ENCODE measurements at places on chromosomes 12 and 14.

DNA sequence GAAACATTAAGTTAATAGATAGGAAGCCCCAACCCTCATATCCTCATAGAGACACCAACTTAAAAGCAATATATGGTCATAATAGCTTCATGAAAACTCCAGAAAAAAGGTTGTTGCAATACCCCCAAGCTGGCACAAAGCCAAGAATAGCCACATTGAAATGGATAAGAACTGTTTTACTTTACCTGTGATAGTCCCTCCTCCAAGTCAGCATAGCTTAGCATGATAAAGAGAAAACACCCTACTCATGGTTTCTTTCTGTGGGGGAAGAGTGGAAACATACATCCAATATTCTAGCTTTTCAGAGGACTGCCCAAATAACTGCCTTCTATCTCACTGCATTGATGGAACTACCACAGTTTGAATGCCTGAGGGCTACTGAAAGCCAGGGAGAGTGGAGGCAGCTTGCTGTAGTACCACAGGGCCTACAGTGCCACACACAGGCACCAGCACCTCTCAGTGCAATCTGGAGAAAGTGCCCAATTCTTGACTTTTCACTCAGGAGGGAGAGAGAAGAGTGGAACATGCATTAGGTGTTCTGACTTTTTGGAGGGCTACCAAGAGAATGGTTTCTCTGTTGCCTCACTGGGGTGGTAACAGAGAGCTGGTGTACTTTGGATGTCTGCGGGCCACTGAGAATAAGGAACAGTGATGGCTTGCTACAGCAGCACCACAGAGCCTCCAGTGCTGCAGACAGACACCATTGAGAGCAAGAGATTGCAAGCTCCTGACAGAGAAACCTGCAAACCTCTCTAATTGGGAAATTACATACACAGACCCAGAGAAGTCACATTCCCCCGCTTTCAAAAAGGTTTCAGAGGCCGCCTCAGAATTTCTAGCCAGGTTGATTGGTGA lies 157.1 kb upstream of the GARIN2 start:
- no peak for DNase-seq

DNA sequence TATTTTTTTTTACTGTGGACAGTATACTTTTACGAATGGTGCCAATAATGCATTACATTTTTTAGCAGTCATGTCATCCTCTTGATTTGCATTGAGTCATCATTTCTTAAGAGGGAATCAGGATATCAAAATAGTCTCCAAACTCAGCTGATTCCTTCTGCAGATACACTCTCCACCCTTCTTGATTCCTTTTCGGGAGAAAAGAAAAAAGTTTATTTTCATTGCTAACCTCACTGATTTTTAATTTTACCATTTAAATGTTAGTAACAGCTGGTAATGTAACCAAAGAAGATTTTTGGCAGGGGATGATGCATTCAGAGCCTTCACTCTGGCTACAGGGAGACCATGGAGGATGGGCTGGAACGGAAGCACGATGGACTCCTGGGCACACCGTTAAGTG lies 47.5 kb downstream of the MRPL42 start:
- no peak for DNase-seq

- DNase-seq = no peak
Measured at GRCh38 chr14:99751539-99752485, 41.4 kb upstream of the EML1 start.

GRCh38 chr14:77508249-77508648 lies 9.6 kb upstream of the ISM2 start:
- no peak for DNase-seq

GRCh38 chr12:4242595-4242994 lies 31.0 kb upstream of the CCND2 start:
- no peak for DNase-seq

DNA sequence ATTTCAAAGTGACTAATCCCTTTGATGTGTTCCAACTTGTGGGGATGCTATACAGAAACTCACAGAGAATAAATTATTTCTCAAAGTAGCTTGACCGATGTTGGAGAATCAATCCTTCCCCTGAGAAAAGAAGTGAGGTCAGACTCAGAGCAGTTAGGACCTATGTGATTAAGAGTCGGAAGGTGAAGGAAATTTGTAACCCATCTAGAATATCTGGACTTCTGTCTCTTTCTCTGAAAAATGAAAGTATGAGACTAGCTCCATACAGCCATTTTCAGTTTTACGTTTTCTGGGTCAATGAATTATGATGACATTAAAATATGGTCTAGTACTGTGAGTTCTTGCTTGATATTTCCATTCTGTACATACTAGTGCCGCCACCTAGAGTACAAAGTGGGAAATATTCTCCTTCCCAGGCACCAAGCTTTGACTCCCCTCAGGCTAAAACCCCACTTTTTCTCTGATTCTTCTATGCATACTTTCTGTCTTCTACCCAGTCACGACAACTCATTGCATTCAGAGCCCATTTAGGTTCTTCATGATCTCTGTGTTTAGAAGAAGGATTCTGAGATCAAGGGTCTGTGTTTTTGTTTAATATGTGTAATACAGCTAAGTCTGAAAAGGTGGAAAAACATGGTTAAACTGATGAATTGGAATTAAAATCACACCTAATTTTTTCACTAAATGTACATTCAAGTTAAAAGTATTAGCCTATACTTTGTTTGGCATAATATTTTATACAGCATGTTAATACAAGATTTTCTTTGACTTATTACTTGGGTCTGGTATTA lies 6.9 kb upstream of the NTS start:
- no peak for DNase-seq

DNA sequence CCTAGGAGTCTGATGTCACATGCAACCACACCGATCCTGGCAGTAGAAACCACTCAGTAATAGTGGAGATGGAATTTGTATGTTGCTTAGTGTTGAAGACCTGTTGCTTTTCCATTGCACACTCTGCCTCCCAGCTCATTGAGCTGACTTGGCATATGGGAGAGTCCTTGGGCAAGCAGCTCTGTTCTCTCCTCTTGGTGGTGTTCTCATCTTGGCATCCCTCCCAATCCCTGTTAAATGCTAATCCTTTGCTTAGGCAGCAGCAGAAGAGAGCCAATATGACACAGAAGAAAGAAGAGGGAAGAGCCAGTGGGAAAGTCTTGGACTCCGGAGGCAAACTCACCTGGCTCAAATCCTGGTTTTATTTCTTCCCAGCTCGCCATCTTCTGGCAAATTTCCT lies 178.0 kb upstream of the CAND1 start:
- DNase-seq = no peak

GRCh38 chr14:89900802-89901201 lies 53.7 kb downstream of the EFCAB11 start:
- no peak for DNase-seq

GRCh38 chr12:57386187-57386720 lies 44.6 kb downstream of the R3HDM2 start:
- no peak for DNase-seq

DNA sequence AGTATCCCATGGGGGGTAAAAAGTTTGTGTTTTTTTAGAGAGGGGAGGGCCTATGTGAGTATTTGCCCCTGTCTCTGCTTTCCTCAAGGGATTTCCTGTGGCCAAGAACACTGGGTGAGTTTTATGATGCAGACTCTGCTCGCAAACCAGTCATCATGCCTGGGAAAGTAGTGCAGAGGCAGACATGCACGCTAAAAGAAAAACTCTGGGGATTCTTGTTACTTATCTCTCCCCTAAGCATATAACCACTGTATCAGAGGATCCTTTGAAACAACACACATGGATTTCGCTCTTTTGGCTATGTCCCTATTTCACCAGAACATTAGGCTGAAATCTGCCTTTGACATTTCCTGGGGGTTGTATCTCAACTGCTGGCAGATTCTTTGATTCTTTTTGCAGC lies 1845.8 kb upstream of the SEL1L start:
- no peak for DNase-seq

DNA sequence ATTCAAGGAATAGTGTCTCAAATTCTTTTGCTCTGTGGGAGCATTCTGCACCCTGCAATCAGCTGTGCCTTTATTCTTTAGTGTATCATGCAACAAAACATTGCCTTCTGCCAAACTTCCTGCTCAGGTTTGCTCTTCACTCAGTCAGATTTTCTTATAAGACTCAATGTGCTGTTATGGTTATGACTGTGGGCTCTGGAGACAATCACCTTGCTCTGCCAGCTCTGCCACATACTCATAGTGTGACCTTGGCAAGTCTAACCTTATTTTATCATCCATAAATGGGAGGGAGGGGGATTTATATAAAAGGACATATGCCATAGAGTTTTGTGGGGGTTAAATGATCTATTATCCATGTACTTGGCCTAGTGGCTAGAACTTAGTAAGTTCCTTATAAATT lies 51.3 kb downstream of the SRGAP1 start:
- no peak for DNase-seq

DNA sequence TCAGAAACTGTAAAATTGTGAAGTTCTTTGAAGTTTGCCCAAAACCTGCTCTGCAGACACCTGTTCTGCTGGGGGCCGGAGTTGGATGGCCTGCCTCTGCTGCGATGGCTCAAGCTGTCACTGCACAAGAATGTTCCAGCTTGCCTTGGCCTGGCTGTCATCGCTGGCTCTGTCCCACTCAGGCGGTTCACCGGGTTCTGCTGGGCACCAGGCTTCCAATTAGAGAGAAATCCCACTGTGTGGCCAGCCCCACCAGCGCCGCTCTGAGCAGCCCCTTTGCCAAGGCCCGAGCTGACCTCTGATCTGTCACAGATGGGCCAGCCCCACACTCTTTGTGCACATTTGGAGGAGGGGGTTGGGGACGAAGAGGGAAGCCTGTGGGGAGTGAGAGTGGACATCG lies 71.7 kb upstream of the GPATCH2L start:
- no peak for DNase-seq

- DNase-seq = no peak
Measured at GRCh38 chr12:105524961-105525360, 194.5 kb downstream of the C12orf75 start.

- no peak for DNase-seq
Measured at GRCh38 chr12:24911271-24911791, 37.6 kb downstream of the BCAT1 start.

GRCh38 chr14:105589161-105589925 lies 63.0 kb downstream of the TMEM121 start:
- no peak for DNase-seq

DNA sequence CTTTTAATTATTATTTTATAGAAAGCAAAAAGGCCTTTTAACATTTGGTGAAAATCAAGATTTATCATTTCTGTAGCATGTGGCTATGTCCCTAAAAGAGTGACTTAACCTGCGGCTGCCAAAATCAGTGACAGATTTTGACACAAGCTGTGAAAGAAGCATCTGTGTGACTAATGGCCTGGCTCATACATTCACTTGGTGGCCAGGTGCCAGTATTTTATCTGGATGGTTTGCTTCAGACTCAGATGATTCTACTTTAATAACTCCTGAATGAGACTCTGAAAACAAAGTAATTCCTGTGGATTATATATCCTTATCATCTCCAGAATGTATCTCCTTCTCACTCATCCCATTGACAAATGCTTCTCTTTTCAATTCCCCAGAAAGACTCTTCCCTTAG lies 103.0 kb downstream of the FSCB start:
- no peak for DNase-seq

DNA sequence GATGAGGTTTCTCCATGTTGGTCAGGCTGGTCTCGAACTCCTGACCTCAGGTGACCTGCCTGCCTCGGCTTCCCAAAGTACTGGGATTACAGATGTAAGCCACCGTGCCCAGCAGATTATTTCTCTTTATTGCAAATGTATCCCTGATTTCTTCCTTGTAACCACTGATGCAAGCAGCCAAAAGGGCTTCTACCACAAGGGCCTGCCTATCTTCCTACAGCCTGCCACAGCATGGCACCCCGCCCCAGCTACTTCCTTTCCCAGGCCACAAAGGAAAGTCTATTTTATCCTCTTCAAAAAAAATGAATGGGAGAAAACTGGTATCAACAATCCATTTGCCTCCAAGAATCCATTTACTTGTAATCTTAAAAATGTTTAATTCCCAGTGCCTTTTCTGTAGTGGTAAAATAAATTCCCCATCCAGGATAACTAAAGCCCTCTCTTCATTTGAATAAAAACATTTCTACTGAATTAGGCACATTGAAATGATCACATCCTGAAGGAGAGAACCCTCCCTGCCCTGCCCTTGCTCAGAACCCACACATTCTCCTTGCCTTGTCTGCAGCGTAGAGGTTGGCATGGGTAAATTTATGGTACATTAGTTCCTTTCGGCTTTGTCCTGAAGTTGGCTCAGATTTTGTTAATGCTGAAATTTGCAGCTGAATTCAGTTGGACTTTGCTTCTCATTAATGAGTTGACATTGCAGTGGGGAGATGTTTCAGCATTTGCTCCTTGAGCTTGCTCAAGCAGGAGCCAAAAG lies 19.2 kb downstream of the GPHB5 start:
- no peak for DNase-seq

DNA sequence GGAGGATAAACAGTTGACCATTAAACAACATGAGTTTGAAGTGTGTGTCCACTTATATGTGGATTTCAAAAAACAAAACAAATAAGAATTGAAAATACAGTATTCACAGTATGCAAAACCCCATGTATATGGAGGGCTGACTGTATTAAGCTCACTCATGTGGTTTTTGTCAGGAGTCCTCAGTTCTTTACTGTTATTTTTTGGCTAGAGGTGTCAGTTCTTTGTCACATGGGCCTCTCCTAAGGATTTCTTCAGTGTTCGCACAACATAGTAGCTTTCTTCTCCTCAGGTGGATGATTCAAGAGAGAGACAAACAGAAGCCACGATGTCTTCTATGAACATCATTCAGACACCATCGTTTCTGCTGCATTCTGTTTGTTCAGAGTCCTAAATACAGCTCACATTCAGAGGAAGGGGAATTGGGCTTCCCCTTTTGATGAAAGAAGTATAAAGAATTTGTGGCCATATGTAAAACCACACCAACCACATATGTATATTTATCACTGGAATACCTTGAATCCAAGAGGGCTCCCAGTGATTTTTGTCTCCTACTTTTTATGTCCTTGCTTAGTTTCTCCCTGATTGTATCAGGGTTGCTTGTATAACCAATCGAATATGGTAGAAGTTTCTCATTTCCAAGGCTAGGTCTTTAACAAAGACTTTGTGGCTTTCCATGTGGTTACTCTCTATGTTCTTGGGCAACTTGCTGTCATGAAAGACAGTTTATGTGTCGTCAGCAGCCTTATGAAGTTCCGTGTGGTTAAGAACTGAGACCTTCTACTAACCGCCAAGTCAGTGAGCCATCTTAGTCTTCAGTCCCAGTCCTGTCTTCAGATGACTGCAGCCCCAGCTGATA lies 18.9 kb downstream of the MNAT1 start:
- DNase-seq = no peak

- DNase-seq = no peak
Measured at GRCh38 chr12:116368196-116369194, 91.0 kb upstream of the MED13L start.

DNA sequence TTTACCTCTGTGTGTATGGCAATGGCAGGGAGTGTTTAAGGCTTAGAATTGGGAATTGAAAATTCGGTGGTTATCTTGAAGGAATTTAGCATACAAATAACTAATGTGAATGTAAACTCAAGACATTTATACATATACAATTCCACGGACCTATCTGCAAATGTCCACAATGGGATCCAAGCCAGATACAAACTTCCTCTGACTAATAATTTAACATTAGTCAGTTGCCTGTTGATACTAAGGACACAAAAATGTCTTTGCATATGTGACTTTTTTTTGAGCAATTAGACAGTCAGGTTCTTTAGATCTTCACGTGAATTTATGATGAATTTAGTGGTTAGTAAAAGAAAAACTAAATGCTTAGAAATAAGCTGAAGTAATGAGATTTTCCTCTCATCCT lies 40.5 kb downstream of the ESR2 start:
- no peak for DNase-seq
